Stimulated activated CD4-positive, alpha-beta T cell treated with anti-CD3 and anti-CD28 coated beads, Interleukin-2, amount 100 ng/mL, for 24 hours (primary cell): ENCODE measurements at places on chromosomes 3 and 15.

- no peak for DNase-seq
Measured at GRCh38 chr3:197578376-197578775, 22.6 kb upstream of the BDH1 start.

DNA sequence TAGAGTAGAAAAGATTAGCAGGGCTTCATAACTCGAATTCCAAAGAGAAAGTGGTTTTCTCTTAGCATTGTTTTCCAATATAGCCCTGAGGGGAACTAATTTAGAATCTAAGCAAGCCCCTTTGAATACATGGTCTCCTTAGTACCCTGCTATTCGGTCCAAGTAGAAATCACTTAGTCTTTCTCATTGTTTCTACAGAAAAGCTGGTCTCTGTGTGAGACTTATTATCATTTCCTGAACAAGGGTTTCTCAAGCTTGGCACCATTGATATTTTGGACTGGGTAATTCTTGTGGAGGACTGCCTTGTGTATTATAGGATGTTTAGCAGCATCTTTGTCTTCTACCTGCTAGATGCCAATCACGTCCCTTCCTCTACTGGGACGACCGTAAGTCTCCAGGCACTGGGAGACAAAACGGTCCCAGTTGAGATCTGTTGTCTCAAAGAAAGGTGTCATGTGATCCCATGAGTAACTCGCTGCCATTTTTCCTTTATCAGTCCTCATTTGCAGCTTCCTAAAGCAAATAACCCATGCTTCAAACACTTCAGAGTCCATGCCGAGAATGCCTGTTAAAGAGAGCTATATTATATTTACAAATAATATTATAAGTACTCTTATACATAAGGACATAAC lies 230.7 kb upstream of the SLCO3A1 start:
- no peak for DNase-seq

GRCh38 chr3:16633948-16634347 lies 28.7 kb upstream of the DAZL start:
- no peak for DNase-seq

DNA sequence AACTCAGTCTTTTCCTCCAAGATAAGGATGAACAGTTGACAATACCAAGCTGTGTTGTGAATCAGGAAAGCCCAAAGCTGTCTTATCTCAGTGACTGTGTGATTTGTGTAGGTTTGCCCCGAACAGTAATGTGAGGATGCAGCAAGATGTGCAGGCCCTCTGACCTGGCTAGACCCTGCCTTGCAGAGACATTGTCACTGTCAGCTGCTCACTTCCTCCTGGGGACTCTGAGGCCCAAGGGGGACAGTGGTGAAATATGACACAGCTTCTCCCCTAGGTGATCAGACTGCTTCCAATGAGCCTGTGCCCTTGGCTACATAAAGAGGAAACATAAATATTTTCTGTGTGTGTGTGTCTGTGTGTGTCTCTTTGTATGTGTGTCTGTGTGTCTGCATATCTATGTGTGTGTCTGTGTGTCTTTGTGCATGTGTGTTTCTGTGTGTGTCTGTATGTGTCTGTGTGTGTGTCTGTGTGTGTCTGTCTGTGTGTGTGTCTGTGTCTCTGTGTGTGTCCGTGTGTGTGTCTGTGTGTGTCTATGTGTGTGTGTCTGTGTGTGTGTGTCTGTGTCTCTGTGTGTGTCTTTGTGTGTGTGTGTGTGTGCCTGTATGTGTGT lies 21.7 kb downstream of the LRRK1 start:
- DNase-seq, result no peak

DNA sequence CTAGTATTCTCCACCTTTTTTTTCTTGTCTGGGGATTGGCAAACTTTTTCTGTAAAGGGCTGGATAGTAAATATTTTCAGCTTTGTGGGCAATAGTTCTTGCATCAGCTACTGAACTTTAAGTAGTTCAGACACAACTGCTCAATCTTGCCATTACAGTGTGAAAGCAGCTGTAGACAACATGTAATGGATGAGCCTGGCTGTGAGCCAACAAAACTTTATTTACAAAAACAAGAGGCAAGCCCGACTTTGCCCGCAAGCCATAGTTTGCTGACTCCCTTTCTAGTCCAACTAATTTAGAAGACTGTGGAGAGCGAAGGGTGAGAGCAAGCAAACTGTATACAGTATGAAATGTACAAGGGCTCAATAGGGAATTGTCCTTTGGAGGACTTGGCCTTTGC lies 6.2 kb downstream of the FRMD4B start:
- no peak for DNase-seq

- no peak for DNase-seq
Measured at GRCh38 chr3:16140116-16140893, 34.2 kb upstream of the GALNT15 start.

- no peak for DNase-seq
Measured at GRCh38 chr3:179324270-179324754, 1.5 kb downstream of the ZNF639 start.

DNA sequence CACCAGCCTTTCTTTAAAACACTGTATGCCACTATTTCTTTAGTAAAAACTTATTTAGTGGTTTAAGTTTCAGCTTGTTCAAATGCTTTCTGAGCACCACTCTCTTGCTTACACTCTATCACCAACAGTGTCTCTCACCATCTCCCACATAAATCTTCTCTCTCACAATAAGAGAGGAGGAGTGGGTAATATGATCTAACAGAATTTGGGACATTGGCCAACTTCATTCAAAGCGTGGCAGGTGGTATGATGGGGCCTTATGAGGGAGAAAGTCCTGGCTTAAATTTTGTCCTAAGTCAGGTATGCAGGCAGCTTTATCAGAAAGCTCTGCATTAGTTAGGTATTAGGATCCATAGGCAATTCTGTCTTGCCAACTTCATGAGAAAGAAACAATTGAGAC lies 1132.5 kb downstream of the TUSC7 start:
- DNase-seq, result no peak

- no peak for DNase-seq
Measured at GRCh38 chr15:31311735-31312619, 14.7 kb upstream of the KLF13 start.

DNA sequence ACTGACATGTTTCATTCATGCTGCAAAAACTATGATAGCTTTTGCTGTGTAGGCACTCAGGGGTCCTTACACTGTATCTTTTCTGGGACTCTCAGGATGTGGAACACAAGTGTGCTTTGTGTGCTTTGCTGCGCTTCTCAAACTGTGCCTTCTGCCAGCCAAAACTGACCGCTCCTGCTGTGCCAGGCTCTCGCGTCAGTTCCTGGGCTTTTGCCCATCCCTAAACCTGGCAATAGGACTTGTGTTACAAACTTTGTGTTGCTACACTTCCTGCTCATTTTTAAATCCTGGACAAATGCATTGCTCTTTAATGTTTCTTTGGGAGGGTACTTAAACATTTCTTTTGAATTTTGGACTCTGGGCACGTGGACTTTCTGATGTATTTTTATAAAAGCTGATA lies 60.3 kb downstream of the DIPK2A start:
- DNase-seq, result no peak

- DNase-seq, result no peak
Measured at GRCh38 chr3:127289706-127290575, 2.1 kb upstream of the PRR20G start.

GRCh38 chr15:63071288-63071909 lies 28.9 kb downstream of the TPM1 start:
- no peak for DNase-seq

GRCh38 chr3:133956353-133956752 lies 60.7 kb upstream of the RAB6B start:
- no peak for DNase-seq

- DNase-seq, result no peak
Measured at GRCh38 chr15:52224211-52224610, 33.0 kb upstream of the GNB5 start.

GRCh38 chr15:80455668-80456442 lies 51.7 kb downstream of the ARNT2 start:
- peak; percentile 62 for DNase-seq
